ENCODE measurements at places on chromosomes 1 and 21. TPM values are rescaled to one million over a fixed set of nuclear protein-coding genes. Genes with fewer than 3 reads are reported as not detected.

GRCh38 chr1:39688706-39689105 is 2.5 kb downstream of the HPCAL4 start:
- no peak for DNase-seq

DNA sequence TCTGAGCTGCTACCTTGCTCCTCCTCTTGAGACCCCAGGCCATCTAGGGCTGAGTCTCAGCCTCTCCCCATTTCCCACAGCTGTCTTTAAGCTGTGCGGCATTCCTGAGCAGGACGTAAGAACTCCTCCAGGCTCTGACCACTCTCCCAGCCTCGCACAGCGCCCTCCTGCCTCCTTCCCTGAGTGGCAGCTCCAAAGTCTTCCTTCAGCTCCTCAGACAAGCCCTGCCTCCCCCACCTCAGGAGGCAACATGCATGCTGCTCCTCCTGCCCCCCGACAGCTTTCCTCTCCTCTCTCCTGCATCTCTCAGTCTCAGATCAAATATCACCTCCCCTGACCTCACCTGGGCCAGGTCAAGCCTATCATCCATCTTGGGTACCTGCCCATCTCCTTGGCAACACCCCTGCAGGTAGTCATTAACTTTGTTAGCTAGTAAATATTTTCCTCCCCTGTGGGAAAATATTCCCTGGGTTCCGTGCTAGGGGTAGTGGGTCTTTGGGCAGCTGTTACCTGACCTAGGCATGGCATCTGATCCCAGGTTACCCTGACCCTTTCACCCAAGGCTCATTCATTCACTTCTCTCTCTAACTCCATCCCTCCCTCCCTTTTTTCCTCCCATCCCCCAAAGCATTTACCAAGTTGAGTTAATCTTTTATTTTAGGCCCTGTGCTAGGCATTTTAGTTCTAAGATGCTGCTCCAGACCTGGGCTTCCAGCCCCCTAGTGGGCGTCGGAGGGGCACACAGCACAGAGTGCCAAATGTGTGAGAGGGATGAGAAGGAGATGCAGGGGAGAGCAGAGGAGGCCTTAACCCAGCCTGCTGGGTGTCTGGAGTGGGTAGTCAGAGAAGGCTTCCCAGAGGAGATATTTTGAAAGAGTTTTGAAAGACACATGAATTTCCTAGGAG is 419.9 kb downstream of the PTPRU start:
- no peak for DNase-seq

- no peak for DNase-seq
Measured at GRCh38 chr1:66521721-66522365, 12.1 kb upstream of the SGIP1 start.

DNA sequence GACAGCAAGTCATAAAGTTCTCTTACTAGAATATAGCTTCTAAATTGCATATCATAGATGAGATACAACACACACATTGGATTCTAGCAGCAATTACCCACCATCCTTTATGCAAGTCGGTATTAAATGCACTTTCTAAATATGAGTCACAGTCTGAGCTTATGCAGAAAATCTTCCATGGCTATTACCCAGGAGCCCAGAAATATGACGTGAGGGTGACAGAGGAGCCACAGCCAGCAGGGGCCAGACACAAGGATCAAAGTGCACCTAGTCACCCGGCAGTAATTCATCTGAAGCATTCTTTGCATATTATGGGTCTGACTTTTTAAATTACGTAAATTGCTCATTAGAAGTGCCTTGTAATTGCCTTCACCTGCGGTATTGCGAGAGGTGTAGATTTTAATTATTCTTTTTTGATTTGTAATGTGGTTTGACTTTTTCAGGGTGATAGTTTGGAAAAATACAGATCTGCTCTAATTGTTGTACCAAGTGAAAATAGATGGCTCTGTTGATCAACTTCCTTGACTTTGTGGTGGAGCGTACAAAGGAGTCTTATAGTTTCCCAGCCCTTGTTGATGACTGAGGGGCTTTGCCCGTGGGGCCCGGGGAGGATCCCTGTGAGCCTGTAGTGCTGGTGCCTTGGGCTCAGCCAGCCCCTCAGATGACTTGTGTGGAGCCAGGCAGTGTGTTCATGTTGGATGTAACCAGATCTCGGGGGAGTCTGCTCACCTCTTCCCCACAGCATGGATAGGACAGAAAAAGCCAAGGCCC is 470.0 kb upstream of the VAMP3 start:
- DNase-seq, result no peak

GRCh38 chr1:187241971-187242370 is 413.2 kb downstream of the PLA2G4A start:
- DNase-seq, result no peak

DNA sequence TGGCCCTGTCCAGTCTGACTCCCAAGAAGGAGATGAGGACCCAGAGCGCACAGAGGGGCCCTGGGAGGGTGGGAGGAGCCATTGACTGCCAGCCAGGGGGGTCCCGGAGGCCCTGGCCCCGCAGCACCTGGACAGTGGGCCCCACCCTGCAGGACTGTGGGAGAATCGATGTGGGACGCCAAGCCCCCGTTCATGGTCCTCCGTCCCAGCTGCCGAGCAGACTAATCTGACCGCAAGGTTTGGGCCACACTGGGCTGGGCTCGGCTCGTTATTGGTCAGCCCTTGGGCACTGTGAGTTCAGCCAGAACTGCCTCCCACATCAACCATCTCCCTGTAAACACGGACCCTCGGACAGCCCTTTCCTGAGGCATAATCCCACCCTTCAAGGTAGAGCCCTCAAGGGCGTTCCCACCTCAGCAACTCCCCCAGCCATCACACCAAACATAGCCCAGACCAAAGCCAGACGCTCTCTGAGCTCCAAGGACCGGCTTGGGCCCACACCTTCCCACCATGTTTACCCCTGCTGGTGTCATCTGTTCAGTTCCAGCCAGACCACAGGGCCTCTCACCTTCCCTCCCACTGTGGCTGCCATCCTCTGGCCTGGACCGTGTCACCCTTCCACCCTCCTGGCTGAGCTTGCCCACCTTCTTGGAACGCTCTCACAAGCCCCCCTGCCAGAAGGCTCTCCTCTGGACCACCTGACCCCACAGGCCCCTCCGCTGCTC is 16.2 kb upstream of the POFUT2 start:
- no peak for DNase-seq

- DNase-seq, result no peak
Measured at GRCh38 chr1:15931401-15931800, 44.5 kb downstream of the ZBTB17 start.

- DNase-seq, result no peak
Measured at GRCh38 chr1:162498496-162498810, 835 bp downstream of the UHMK1 start.

DNA sequence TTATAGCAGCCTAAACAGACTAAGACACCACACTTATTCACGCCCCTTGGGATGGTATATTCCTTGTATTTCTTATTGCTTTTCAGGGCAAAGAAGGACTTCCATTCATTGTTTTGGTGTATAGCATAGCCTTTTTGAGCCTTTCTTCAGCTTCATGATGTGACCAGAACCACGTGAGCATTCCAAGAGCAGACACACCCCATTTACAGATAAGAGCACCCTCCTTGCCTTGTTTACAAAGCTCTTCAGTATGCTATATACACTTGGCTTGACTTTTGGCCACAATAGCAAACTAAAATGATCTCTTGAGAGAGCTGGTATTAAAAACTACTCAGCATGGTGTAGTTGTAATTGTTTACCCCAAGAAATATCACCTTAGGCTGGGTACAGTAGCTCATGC is 78.7 kb downstream of the PIK3R3 start:
- DNase-seq, result no peak

DNA sequence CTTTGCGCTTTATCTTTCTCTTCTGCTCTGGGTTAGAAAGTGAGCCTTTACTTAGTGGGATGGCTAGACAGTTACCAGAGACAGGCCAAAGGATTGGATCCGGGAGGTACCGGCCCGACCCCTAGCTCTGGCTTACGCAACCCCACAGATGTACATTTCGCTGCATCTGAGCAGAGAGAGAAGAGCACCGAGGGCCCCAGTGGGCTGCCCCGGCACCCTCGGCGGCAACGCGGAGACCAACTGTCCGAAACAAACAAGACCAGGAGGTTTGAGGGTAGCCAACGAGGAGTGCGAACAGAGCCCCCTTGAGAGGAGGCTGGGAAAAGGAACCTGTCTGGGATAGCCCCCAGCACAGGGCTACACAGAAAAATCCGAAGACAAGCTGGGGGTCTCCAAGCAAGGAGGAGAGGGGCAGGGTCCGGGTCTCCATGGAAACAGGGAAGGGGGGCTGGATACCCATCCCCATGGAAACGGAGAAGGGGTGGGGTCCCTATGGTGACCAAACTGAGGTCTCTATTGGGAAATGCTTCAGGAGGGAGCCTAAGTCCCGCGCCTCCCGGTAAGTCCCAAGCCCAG is 373 bp downstream of the MTF1 start:
- DNase-seq, result no peak

- DNase-seq, result no peak
Measured at GRCh38 chr1:183212870-183213269, 26.8 kb downstream of the LAMC2 start.

DNA sequence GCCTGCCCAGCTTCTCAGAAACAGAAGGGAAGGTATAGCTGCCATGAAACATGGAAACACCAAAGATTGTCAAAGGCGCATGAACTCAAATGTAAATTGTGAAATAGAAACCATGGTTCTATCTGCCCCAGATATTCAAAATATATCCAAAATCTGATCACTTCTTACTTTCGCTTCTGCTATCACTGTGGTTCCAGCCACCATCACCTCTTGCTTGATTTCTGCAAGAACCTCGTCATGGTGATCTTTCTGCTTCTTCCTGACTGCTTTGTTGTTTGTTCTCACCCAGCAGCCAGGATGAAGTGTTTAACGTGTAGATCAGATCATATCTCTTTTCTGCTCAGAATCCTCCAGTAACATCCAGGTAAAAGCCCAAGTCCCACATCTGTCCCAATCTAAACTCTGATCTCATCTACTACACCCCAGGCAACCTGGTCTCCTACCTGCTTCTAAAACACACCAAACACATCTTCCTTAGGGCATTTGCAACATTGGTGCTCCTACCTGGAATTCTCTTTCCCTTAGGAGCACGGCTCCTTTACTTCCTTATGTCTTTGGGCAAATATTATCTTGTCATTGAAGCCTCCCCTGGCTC is 10.5 kb upstream of the LMO4 start:
- DNase-seq, result no peak

DNA sequence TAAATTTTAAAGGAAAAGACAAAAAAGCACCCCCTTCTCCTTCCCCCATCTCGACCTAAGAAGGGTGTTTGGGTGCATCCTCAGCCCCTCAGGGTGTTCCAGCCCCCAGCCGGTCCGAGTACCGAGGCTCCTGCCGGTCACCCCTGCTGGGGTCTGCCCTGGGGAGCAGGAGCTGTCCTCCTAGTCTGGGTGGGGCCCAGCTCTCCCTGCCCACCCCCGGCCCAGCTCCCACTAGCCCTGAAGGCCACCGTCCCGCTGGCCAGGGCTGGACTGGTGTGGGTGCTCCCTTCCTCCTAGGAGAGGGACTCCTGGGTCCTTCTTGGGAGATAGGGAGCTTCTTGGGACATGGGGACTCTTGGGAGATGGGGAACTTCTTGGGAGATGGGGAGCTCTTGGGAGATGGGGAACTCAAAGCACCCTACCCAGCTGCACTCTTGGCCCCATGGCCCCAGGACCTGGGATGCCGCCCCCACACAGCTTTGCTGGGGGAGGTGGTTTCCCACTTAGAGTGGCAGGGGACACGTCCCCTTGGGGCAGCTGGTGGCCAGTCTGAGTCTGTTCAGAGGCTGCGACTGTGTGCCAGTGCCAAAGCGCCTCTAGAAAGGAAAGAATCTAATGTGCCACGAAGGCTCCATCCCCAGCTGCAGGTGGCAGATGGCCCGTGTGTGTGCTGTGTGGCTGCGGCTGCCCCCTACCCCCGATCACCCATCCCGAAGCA is 44.5 kb downstream of the MORN1 start:
- no peak for DNase-seq

DNA sequence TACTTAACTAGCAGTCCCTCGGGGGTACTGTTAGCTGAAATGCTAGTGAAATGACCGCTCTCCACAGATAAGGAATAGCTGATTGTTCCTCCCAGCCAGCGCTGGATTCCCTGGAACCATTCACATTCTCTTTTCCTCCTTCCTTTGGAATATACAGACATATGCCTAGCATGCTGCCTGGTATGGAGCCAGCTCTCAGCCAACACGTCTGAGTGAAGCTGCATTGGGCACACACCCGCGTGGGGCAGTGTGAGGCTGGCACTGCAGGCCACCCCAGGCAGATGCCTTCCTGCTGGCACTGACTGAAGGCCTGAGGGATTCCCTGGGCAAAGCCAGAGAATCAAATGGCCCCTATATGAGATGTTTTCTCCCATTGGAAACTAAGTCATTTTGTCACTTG is 66.7 kb downstream of the TLR5 start:
- DNase-seq, result no peak

GRCh38 chr1:44740179-44740617 is 561 bp downstream of the KIF2C start:
- DNase-seq, result no peak

DNA sequence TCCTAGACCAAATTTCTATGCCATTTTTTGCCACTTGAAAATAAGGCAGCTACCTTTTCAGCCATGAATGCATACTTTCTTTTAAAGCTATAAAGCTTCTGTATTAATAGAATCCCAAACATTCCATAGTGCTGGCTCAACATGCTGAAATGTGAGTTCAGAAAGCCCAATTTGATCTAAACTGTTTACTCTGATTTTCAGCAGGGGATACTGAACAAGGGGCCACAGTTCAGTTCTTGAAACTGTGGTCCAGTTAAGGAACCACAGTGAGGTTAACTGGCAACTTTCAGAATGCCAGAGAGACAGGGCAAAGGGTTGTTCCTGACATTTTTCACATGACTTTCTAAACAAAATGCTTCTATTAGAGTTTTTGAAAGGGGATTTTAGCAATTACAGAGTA is 85.7 kb upstream of the COL11A1 start:
- no peak for DNase-seq

DNA sequence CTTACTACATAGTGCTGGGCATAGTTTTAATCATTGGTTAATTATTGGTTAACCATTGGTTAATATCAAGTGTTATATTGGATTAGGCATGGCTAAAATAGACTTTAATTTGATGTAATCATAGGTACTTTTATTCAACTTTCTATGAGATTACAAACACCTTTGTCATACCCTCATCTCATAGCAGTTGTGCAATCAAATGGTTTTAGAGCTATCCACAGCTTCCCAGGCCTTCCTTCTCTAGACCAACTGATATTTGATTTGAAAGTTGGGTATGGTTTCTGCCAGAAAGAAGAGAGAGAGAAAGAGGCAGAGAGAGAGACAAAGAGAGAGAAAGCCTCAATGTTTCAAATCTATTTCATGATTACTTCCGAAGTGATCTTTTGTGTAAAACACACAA is 9.6 kb upstream of the RGS1 start:
- no peak for DNase-seq

DNA sequence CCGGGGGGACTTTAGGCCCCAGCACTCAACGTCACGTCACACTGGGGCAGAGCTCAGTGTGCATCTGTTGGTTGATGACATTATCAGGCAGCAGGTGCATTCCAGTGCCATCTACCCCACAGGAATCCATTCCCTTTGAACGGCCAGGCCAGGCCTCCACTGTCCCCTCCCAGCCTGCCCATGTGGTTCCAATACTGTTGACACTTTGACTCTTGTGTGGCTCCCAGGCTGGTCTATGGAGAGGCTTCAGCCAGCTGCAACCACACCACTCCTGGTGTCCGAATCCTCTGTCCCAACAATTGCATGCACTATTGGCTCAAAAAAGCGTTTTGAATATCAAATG is 92.0 kb upstream of the SIM2 start:
- DNase-seq, result no peak

CD52 gene
- polyA plus RNA-seq, result 3.9 TPM

SH3BGR gene
- polyA plus RNA-seq, result 314 TPM

IFFO2 gene
- polyA plus RNA-seq, result 1.9 TPM

SLC44A3 gene
- polyA plus RNA-seq, result 0.04 TPM

UBL4B gene
- polyA plus RNA-seq, result 0.06 TPM

SLC45A3 gene
- polyA plus RNA-seq, result 0.16 TPM

PLA2G2C gene
- polyA plus RNA-seq, result not detected

JUN gene
- polyA plus RNA-seq, result 40.1 TPM

TATDN3 gene
- 13.9 TPM for polyA plus RNA-seq

KCNJ15 gene
- 0.10 TPM for polyA plus RNA-seq

Data from psoas muscle (tissue), 8 donors.